NCI-H2029 treated with DMSO at 0.1 percent for 48 hours (cell line): ENCODE measurements at places on chromosomes 2 and 18.

- DNase-seq = no peak
These were observed 169.7 kb downstream of the CDCA7 start for GRCh38 chr2:173524256-173524955.

- DNase-seq = no peak
These were observed 120.8 kb downstream of the FMNL2 start for GRCh38 chr2:152455738-152456137.

DNA sequence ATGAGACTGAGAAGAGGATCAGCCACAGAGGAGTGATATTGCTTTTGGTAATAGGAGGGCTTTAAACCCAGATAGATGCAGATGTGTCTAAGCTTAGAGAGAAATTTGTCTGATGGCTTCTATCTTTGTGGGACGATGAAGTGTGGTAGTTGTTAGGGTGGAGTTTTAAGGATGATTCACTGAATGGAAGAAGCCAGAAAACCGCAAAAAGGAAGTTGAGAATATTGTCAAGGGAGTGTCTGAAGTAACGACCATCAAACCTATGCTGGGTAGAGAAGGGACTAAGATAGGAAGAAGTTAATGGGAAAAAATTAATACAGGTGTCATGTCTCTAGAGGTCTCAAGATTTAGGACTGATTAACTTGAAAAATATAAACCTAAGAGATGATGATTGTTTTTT lies 195.6 kb upstream of the MC4R start:
- DNase-seq = no peak

DNA sequence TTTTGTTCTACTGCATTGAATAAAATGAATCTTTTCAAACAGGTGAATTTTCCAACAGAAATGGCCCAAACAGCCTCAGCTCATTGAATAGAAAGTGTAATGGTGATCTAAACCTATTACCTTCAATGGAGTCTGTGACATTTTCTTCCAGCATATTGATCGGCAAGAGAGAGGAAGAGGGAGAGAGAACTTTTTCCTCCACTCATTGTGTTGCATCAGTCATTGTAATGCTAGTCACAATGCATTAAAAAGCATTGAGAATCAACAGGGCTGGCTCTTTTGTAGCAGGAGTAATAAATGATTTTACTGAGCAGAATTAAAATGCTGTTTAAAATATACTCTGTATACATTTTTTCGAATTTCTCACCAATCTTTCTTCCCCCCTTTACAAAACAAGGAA lies 1794.5 kb upstream of the CELF4 start:
- no peak for DNase-seq

DNA sequence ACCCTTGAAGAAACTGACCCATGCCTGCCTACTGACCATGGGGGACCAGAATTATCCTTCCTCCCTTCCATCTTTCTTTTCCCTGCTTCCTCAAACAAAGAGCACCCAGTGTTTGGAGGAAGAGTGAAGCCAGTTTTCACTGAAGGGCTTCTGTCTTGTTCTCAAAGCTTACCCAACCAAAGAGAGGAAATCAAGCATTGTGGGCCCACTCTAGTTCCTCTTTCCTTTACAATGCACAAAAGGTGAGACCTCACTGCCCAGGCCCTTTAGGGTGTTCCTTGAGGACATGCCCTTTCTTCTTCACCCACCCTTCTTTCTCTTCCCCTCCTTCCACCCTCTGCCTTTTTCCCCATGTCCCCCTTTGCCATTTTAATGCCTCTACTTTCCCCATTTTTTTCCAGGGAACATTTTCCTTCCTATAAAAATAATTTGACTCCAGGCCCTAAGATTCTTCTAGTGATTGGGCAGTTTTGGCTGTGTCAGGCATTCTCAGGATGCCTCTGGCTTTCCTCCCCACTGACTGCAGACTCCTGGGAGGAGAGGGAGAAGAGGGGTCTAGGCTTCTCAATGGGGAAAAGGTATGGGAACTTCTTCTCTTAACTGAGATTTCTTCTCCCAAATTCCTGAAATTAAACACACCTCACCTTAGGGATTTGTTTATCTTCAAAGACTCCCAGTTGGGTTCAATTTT lies 126.6 kb upstream of the RMDN2 start:
- no peak for DNase-seq

- DNase-seq = no peak
These were observed 18.5 kb upstream of the NPAS2 start for GRCh38 chr2:100801402-100801801.

DNA sequence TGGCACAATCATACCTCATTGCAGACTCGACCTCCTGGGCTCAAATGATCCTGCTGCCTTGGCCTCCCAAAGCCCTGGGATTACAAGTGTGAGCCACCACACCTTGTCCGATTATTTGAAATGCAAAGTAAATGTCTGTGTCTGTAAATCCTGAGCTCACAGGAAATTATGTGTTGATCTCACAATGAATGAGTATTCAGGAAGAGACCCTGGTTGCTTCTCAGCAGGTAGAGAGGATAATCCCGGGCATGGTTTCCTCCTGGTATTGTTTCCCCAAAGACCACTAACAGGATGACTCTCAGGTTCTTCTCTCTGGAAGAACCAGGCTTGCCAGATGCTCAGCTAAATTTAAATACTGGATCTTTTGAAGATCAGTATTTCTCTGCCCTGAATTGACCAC lies 147.6 kb downstream of the LDLRAD4 start:
- no peak for DNase-seq

DNA sequence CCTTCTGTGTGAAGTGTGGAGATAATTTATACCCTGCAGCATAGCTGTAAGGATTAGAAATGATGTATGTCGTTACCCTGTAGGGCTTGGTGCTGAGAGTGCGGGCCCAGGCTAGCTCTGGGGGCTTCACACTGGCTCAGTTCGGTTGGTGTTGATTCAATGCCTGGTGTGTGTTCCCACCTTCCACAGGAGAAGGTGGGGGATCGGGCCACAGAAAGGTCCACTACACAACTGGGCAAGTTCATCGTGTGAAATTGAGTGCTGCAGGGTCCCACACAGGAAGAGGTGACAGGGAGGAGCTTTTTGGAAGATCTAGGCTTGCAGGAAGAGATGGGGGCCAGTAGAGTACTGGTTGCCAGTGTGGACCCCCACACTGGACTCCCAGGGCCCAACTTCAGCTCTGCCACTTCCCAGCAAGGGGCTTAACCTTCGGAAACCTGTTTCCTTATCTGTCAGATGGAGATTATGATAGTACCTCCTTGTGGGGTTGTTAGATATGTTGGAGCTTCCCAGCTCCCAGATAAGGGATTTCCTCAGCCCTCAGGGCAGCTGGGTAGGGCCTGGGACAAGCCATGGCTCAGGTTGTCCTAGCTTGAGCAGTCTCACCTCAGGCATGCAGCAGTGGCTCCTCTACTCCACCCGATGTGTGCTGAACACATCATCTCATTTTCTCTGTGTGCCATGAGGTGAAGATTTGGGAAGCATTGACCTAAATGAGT lies 71.5 kb downstream of the TMEM247 start:
- DNase-seq = no peak

- DNase-seq = no peak
These were observed 93.8 kb downstream of the ARL4C start for GRCh38 chr2:234403074-234403473.

DNA sequence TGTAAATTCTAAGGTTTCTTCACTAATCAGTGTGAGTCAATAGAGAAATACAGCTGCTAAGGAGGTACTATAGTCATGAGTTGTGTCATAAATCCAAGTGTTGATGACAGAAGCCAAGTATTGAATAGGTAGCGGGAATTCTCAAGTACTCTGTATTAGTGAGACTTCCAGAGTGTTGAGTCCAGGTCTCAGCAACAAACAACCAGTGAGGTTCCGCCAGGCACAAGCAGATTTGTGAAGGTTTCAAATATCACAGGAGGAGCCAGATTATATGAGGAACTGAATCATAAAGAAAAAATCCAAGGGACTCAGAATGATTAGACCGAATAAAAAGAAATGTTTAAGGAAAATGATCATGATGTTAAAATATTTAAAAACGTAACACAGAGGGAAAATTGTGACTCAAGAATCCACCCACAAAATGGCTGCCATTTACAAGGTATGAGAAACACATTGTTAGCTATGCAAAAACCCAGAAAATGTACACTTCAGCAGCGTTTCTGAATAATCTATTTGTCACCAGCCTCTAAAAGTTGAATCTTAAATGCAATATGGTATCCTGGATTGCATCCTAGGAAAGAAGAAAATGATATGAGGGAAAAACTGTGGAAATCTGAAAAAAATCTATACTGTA lies 27.3 kb upstream of the EVA1A start:
- DNase-seq = peak; percentile 57

DNA sequence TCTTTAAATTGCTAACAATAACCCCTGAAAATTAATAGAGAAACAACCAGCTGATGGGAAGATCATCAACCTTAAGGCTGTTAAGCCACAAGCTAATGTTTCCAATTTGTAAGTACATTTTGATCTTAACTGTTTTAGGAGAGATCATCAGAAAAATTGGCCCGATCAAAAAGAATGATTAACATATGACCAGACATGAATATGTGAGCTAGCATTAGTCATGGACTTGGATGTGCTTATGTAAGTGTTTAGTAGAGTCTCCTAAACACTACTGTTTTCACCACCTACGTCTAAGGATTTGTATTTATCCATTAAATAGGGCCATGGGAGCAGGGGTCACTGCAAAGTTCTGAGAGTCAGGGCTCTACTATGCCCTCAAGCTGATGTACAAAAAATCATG lies 4.3 kb downstream of the LMAN1 start:
- no peak for DNase-seq

- no peak for DNase-seq
These were observed 1.8 kb downstream of the PAX8 start for GRCh38 chr2:113276761-113277425.

DNA sequence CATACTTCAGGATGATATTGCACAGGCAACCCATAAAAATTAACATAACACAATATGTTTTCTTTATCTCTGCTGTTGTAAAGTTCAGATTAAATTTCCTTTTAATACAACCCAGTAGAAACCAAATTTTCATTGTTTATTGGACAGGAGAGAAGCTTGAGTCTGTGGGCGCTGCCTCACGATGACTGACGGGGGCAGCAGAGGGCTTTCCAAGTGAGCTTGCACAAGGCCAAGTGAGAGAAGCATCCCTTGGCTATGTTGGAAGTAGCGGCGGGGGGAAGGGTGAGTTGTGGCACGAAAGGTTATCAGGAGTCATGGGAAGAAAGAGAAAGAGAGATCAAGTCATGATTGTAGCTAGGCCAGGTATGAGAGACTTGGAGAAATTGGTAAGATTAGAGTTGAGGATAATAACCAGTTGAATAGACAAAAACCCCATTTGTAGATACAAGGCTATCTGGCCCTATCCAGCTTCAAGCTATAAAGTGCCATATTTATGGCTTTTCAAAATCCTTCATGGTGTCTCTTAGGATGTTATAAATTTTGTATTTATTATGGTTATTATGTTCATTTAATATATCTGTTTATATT lies 413.7 kb upstream of the FAM98A start:
- no peak for DNase-seq

DNA sequence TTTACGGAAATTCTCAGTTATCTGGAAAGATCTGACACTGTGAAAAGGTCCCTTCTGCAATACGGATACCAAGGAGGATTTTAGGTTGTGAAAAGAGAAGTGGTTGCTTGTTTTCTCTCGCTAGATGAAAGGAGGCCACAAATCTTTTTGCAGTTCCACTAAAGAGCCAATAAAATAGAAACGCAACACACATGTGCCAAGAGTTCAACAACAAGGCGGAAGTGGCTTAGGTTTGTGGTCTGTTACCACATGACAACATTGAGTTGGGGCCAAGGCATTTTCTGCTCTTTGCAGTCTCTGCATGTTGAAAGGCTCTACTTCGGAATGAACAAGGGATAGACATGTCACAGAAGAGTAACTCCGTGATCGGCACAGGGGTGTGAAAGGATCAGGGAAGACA lies 115.7 kb upstream of the OSR1 start:
- peak; percentile 13 for DNase-seq

DNA sequence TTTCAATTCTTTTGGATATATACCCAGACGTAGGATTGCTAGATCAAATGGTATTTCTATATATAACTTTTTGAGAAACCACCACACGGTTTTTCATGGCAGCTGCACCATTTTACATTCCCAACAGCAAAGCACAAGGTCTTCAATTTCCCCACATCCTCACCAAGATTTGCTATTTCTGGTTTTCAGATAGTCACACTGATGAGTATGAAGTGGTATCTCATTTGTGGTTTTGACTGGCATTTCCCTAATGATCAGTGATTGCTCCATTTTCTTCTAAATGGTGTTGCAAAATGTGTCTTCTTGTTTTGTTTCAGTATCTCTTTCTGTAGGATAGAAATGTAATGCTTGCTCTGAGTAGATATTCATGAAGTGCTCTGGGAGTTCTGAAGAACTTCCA lies 52.0 kb downstream of the ANKRD44 start:
- DNase-seq = no peak

GRCh38 chr18:57816208-57816954 lies 13.3 kb upstream of the ATP8B1 start:
- DNase-seq = no peak

DNA sequence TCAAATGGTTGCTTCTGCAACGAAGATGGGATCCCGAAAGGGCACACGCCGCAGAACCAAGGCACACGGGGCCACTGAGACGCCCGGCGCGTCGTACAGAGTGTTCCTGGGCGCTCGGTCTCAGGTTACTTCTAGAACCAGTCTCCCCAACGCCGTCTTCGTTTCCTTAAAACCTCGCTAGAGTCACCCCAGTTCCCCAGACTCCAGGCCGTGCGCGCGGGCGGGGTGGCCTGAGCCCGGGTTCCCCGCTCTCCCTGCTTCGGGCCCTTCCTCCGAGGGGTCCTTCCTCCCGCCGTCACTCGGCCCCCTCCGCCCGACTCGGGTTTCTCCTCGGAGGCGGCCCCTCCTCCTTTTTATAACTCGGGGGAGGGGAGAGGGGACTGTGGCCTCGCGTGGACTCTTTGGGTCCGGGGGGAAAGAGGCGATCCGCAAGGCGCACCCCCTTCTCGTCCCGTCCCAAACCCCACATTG lies 774 bp upstream of the FZD7 start:
- no peak for DNase-seq

DNA sequence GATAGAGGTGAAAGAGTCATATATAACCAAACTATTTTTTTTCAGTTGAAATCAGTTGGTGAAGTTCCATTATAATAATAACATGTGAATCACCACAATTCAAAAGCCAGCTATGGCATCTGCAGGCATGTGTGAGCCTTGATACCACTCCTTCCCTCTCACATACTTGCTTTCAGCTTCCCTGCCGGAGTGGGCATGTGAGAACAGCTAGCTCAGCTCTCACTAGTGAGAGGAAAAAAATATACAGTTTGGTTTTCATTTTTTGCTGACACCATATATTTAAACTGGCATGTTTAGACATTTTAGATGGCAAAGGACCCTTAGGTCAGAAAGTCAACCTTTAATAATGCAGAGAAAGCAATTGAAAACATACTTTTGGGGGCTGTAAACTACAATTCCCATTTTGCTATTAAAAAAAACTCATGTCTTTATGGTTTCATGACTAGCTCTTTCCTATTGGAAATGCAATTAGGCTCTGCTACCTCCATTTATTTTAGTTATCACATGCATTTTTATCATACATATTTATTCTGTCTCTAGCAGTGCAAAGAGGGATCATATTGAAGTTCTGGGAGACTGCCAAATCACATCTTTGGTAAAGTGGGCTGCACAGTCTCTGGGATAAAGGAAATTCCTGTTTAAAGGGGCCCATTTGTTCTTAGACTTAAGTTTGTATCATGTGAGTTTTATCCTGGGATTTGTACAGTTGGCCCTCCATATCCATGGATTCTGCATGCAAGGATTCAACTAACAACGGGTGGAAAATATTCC lies 33.2 kb upstream of the SLC40A1 start:
- no peak for DNase-seq

- DNase-seq = no peak
These were observed 23.6 kb downstream of the UGP2 start for GRCh38 chr2:63865159-63865799.
